ENCODE measurements at places on chromosomes 6 and 20. TPM values are rescaled to one million over a fixed set of nuclear protein-coding genes. Genes with fewer than 3 reads are reported as not detected.
A peak's percentile ranks its signal among the peaks of the same experiment; 100 is the strongest.

Gene FBXO30
- total RNA-seq: 1.9 TPM

Gene SLC44A4
- total RNA-seq: 124 TPM

Gene POM121L2
- total RNA-seq: not detected

Gene EDN1
- 37.0 TPM for total RNA-seq

Gene DUSP15
- total RNA-seq: not detected

Gene TRIM10
- total RNA-seq: 2.1 TPM

Gene B3GAT2
- total RNA-seq: not detected

Gene SPATA2
- total RNA-seq: 10.2 TPM

Gene PBOV1
- not detected for total RNA-seq

Gene ARMC12
- not detected for total RNA-seq

Gene SRSF3
- 269 TPM for total RNA-seq

- no peak for DNase-seq
Measured at GRCh38 chr20:64108731-64109681, 1.6 kb upstream of the NPBWR2 start.

DNA sequence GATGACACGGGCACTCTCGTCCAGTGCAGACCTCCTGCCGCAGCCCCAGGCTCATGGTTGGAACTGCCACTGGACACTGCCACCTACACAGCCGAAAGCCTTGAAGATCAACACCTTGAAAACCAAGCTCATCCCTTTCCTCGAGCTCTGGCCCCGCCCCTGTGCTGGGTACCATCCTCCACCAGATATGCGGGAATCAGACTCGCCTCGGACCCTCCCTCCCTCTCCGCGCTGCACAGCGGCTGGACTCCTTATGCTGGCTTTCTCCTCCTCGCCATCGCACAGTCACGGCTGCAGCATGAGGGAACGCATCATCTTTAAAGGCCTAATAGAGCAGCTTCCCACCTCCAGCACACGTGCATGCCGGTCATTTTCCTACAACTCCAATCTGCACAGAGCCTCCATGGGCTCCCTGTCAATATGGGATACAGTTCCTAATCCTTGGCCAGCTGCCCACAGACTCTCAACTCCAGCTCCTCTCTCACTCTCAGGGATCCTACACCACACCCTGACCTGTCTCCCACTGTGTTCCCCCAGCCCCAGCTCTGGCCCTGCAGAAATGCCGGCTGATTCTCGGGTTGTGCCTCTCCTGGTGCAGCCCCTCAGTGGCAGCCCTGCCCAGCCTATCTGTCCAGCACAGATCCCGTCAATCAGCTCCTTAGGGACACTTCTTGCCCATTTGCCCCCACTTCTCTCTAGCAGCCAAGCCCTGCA, 23.2 kb downstream of the TXNDC5 start:
- DNase-seq: no peak

DNA sequence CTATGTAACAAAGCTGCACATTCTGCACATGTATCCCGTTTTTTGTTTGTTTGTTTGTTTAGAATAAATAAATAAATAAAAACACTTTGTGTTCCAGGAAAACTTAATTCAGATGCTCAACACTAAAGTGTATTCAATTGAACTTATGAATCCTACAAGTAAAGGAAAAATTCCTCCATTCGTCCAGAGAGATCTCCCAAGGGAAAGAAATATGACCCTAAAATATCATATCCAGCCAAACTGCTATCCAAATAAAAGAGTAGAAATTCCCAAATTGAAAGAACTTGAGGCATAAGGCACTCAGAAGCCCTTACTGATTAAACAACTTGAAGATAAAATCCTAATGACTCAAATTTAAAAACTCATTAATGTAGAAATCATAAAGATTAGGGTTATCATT, 90.4 kb downstream of the MOXD1 start:
- no peak for DNase-seq

- DNase-seq: no peak
Measured at GRCh38 chr6:11213422-11214021, 18.9 kb downstream of the NEDD9 start.

DNA sequence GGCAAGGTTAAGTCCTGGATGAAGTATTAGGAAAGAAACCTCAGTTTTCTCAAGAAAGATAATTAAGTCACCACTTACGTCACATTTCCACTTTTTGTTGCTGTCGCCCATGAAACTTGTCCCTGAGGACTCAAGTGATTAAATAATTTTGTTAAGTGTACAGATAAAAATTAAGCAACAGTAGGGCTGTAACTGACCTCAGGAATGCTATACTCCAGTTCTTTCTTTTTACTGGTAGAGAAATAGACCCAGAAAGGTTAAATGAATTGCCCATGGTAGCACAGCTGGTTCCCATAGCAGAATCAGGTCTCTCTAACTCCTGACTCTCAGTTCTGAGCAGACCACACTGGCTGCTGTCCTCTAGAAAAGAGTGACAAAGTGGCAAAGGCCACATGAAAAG, 54.5 kb downstream of the CLIC5 start:
- DNase-seq: no peak

GRCh38 chr6:3592371-3592941, 135.6 kb upstream of the SLC22A23 start:
- peak; percentile 48 for DNase-seq

GRCh38 chr20:62231292-62231691, 7.0 kb upstream of the OSBPL2 start:
- no peak for DNase-seq

DNA sequence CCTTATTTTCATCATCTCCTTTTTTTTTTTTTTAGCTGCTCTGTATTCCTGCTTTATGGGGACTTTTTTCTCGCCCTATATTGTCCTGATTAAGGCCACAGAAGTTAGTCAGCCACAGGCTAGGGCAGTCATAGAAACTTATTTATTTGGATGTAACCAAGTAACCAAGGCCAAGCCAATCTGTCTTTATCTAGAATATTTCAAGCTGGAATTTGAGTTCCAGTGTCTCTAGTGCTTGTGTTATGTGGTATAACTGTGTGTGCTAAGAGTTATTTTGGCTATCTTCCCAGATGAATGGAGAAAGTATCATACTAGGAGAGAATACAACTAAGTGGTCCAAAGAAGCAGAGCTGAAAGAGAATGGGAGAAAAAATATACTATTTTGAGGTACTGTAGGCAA, 751.5 kb downstream of the CBLN4 start:
- DNase-seq: no peak

DNA sequence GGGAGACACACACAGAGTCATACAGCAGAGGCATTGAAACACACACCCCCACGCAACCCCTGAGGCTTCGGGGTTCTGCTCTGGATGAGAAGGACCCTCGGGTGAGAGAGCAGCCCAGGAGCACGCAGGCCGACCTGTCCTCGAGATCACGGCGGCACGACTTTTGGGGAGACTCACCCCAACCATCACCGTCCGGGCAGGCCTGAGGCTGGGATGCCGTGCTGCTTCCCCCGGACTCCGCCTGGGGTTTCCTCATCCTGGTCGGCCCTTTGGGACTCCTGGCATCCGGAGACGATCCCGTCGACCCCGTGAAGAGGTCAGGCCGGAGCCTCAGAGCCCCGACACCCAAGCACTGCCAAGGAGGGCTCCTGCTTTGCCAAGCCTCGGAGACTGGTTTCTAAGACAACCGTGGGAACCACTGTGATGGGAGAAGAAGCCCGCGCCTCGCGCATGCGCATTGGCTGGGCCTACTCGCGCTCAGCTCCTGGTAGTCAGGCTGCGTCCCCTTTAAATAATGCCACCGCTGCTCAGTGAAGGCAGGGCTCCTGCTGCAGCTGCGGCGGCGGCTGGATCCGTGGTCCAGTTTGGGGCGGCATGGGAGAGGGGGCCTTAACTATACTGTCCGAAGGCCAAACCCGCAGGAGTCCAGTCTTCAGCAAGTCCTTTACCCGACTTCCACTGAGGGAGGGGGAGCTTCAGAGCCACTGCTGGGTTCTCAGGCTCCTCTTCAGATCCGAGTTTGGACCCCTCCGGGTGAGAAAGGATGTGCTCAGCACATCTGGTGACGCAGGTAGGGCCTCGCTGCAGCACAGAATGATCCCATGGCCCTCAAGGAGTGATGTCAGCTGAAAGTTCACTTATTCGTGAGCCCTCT, 171.4 kb upstream of the ZNF337 start:
- no peak for DNase-seq

DNA sequence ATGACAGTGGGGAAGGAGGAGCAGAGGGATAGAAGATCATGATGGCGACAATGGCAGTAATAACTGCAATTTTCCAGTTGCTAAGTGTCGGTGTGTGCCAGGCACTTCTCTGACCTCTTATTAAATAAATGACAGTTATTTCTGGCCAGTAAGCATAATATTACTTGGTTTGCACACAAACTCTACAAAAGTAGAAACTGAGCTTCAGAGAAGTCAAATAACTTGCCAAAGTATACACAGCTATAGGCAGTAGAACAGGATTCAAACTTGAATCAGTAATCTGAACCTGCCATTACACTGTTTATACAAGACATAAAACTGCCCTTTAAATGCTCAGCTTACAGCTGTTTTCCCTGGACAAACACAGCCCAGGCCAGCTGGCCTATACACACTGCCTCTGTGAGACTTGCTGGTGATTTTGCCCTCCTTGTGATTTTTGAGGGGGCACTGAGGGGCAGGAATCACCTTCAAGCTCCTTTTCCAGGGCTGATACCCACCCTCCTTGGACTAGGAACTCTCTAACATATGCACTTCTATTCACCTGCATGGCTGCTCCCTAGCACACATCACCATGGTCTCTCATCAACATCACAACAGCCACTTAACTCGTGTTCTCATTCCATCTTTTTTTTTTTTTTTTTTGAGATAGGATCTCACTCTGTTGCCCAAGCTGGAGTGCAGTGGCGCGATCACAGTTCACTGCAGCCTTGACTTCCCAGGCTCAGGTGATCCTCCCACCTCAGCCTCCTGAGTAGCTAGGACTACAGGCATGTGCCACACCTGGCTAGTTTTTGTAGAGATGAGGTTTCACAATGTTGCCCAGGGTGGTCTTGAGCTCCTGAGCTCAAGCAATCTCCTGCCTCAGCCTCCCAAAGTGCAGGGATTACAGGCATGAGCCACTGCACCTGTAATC, 63.6 kb downstream of the SLC23A2 start:
- DNase-seq: no peak

GRCh38 chr6:3299221-3299620, 40.5 kb downstream of the PSMG4 start:
- DNase-seq: no peak

DNA sequence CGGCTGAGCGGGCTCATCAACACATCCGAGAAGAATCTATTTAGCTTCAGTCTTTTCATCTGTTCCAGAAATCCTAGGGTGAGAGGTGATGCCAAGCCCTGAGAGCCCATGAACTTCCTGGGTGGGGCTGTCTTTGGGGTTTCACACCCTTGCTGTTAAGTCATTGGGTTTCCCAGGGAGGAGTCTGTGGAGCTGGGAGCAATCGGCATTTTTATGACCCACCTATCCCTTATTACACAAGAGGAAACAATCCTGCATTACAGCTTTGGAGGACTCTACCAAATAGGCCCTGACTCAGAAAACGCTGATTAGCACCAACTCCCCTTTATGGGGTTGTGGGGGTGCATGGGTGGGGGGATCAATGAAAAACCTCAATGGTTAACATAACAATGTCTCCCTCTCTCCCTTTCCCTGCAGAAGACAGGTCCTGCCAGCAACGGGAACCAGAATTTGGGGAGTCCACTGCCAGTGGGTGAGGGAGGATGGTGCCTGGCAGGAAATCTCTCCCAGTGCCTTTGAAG, 46.3 kb downstream of the EZR start:
- DNase-seq: peak; percentile 88

DNA sequence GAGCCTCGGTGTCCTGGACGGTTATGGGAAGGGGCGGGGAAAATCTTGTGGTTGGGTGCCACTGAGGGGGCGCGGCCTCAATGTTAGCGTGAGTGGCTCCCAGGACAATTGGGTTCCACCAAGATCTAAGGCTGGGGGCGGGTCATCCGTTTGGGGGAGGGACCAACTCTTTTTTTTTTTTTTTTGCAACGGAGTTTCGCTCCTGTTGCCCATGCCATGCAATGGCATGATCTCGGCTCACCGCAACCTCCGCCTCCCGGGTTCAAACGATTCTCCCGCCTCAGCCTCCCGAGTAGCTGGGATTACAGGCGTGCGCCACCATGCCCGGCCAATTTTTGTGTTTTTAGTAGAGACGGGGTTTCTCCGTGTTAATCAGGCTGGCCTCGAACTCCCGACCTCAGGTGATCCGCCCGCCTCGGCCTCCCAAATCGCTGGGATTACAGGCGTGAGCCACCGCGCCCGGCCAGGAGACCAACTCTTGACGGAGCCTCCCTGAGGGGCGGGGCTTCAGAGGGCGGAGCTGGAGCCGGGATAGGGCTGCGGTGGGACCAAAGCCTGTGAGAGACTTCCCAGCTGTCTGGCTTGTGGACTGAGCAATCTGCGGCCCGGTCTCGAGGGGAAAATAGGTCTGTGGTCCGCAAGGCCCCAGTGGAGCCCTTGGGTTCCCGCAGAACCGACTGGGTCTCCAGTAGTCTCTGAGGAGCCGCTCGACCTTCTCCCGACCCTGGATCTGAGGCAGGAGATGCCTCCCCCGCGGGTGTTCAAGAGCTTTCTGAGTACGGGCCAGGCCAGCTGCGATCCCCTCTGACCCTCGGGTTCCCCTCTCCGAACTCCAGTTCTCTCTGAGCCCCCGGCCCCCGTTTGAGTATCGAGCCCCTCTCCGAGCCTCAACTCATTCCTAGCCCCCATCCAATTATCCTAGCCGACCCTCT, 1.1 kb downstream of the SPAG4 start:
- DNase-seq: peak; percentile 98

- DNase-seq: no peak
Measured at GRCh38 chr6:145119081-145119480, 616.2 kb downstream of the EPM2A start.

GRCh38 chr6:54204921-54205591, 93.8 kb downstream of the MLIP start:
- no peak for DNase-seq

GRCh38 chr6:156449569-156449968, 327.6 kb upstream of the ARID1B start:
- DNase-seq: no peak

GRCh38 chr6:162222521-162222920, 505.0 kb downstream of the PRKN start:
- DNase-seq: no peak

DNA sequence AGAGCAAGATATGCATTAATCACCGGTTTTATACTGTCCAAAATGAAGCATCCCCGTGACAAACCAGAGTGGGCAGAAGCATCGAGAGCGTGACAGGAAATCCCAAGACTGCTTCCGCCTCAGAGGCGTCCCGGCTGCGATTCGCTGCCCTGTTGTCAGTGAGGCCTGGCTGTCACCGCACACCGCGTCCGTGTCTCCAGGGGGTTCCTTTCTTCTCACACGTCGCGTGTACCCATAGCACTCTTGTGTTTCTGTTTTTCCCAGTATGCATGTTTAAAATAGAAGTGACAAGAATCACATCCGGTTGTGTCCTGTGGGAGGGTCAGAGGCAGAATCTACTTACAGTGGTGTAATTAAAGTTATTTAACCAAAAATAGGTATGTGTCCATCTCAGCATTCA, 8.3 kb upstream of the ADRM1 start:
- DNase-seq: no peak

DNA sequence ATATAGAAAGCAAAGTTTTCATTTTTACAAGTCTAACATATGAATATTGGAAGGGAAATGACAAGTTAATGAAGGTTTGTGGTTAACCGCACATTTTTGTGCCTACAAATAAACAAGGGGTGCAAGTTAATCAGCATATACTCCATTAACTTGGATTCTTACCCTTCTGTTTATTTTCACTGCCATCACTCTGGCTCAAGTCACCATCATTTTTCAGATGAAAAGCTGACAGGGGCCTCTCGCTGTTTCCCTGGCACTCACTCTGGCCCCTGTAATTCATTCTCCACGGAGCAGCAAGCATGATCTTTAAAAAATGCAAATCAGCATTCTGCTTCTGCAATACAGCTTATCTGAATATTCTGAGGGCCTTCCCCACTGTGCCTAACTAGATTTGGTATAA, 29.8 kb downstream of the APCDD1L start:
- DNase-seq: no peak

GRCh38 chr6:101683884-101684283, 290.4 kb downstream of the GRIK2 start:
- no peak for DNase-seq

All from HT-29 (cell line).